ENCODE measurements at places on chromosomes 5 and 9.

DNA sequence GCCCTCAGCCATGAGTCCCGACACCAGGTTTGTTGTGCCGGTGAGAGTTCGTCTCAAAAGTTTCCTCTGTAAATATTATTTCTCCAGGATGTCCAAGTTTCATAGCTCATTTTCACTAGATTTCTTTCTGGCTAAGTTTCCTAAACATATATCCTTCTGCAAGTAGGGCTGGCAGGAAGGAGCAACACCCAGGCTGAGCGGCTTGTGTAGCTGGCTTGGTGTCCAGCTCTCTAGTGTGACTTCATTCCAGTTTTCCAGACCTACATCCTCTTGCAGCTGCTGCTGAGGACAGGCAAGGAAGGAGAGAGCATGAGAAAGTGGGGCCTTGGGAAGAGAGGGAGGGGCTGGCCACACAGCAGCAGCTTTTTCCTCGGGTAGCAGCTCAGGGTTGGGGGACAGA, 80.3 kb downstream of the FGF1 start:
- DNase-seq: no peak

DNA sequence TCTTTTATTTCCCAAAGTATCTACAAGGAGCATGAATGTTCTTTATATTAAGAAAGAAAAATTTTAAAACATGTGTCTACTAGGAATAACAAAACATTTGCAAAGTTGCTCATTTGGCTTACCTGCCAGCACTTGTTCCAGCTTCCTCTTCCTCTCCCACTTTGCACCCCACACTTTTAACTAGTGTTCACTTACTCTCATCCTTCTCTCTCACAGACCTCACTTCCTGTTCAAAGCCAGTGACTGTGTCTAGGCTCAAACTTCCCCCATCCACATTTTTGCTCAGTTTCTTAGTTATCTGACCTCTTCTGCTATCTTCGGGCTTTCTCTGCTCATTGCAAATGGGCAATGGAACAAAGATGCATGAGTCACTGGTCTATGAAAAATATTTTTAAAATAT, 512.2 kb upstream of the ZNF462 start:
- DNase-seq: no peak

DNA sequence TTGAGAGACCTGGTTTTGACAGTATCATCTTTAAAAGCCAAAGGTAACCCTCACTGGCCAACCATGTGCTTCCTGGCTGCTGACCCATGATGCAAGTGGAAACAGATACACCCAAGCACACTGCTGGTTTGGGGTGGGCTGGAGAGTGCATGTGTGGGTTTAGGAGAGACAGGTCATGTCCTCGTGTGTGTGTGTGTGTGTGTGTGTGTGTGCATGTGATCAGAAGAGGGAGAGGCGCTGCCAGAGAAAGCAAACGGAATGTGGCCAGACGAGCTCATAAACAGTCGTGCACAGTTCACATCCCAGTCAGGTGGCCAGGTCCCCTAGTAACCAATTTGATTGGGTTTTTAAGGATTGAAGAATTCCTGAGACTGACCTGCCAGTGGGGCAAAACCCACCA, 112.8 kb upstream of the ICE1 start:
- DNase-seq: peak; percentile 61

DNA sequence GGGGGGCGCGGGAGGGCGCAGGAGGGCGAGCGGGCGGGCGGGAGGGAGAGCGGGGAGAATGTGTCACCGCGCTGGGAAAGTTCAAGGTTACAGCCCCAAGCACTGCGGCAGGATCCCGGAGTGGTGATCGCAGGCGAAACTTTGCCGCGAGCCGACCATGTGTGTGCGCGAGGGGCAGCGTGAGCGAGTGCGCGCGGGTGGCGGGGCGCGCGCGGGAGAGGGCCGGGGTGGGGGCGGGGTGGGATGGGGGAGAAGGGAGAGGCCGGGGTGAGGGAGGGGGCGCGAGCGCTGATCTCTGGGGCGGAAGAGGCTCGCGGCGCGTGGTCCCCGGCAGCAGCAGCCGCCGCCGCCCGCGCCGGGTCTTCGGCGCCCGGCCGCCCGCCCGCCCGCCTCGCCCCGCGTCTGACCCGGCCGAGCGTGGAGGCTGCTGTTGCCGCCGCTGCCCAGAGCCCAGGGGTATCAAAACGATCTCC, at the start of gene NFIB:
Gene NFIB (minus strand): TSS at position 191 of the 473 bp plus-strand sequence. CDS start 630 bp downstream, outside the sequence.
- no peak for DNase-seq

GRCh38 chr5:137300411-137301240, 198.5 kb downstream of the SPOCK1 start:
- DNase-seq: no peak

DNA sequence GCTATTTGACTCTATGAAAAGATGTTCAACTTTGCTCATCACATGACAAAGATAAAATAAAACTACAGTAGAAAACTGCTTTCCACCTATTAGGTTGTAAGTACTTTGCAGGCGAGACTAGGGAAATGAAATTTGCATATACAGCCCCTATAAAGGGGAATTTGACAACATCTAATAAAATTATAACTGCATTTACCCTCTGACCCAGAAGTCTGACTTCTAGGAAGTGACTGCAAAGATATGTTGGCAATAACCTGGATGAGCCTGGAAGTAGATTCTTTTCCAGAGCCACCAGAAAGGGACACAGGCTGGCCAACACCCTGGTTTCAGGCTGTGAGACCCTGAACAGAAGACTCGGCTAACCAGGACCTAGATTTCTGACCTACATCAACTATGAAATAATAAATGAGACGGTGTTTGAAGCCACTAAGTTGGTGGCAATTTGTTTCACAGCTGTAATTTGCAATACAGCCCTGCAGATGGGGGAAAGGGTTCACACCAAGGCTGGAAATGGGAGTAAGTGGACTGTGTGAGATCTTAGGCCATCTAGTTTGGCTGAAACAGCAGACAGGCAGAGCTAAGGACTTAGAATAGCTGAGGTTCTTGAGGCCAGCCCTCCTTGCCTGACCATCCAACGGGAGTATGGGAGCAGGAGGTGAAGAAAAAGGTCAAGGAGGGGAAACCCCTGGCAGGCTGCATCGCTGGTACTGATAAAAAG, 106.6 kb downstream of the SIL1 start:
- DNase-seq: peak; percentile 46

- DNase-seq: no peak
These were observed 2.7 kb downstream of the RABEPK start for GRCh38 chr9:125202846-125203618.

DNA sequence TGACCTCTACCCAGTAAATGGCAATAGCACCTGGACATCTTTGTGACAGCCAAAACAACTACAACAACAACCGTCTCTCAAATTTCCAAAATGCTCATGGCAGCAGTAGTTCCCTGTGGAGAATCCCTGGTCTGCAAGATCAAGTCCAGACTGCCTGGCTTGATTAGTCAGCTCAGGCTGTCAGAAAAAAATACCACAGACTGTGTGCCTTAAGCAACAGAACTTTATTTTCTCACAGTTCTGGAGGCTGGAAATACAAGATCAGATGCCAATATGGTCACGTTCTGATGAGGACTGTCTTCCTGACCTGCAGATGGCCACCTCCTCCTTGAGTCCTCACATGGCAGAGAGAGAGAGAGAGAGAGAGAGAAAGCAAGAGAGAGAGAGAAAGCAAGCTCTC, 52.3 kb upstream of the MOCS2 start:
- no peak for DNase-seq

- DNase-seq: no peak
These were observed 122.8 kb downstream of the ENC1 start for GRCh38 chr5:74517700-74518099.

- DNase-seq: no peak
These were observed 12.3 kb downstream of the ARSB start for GRCh38 chr5:78972654-78973428.

- no peak for DNase-seq
These were observed 99.6 kb upstream of the SPEF2 start for GRCh38 chr5:35518104-35518503.

Measured in Caco-2 (cell line).